ENCODE measurements at places on chromosomes 2 and 18.

- H3K27ac ChIP-seq = no peak overlapping the region
- H3K36me3 ChIP-seq = no peaks in the 10 kb centered on the region
- H3K4me1 ChIP-seq = no peaks in the 10 kb centered on the region
- H3K27me3 ChIP-seq = no peaks in the 10 kb centered on the region
- no peak for DNase-seq
Measured at GRCh38 chr2:239470151-239470900, 69.5 kb upstream of the HDAC4 start.

GRCh38 chr2:102050854-102051391 lies 59.2 kb downstream of the IL1R2 start:
- H3K27ac ChIP-seq = no peak overlapping the region
- no peak overlapping the region for H3K4me3 ChIP-seq
- DNase-seq = no peak
- H3K36me3 ChIP-seq = no peaks in the 10 kb centered on the region
- H3K4me1 ChIP-seq = no peaks in the 10 kb centered on the region

- H3K4me3 ChIP-seq = no peak overlapping the region
- H3K27me3 ChIP-seq = no peaks in the 10 kb centered on the region
- H3K36me3 ChIP-seq = no peaks in the 10 kb centered on the region
- H3K27ac ChIP-seq = no peak overlapping the region
Measured at GRCh38 chr2:70340761-70341476, 39.1 kb upstream of the FAM136A start.

GRCh38 chr2:132518302-132518701 lies 101.7 kb downstream of the GPR39 start:
- H3K4me1 ChIP-seq = no peaks in the 10 kb centered on the region
- no peaks in the 10 kb centered on the region for H3K27me3 ChIP-seq
- no peak for DNase-seq
- no peaks in the 10 kb centered on the region for H3K36me3 ChIP-seq

GRCh38 chr2:61677306-61677705 lies 139.2 kb upstream of the XPO1 start:
- H3K4me3 ChIP-seq = no peak overlapping the region
- H3K36me3 ChIP-seq = no peaks in the 10 kb centered on the region
- H3K27ac ChIP-seq = no peak overlapping the region
- H3K27me3 ChIP-seq = no peaks in the 10 kb centered on the region
- DNase-seq = no peak

GRCh38 chr2:51441786-51442185 lies 409.9 kb upstream of the NRXN1 start:
- no peaks in the 10 kb centered on the region for H3K4me1 ChIP-seq
- no peaks in the 10 kb centered on the region for H3K36me3 ChIP-seq
- no peaks in the 10 kb centered on the region for H3K27me3 ChIP-seq
- DNase-seq = no peak

- H3K36me3 ChIP-seq = peaks cover 8% of the 10 kb centered on the region
- H3K4me1 ChIP-seq = no peaks in the 10 kb centered on the region
- no peaks in the 10 kb centered on the region for H3K27me3 ChIP-seq
- H3K4me3 ChIP-seq = no peak overlapping the region
- no peak for DNase-seq
Measured at GRCh38 chr18:74255131-74255616, 36.6 kb downstream of the CYB5A start.

GRCh38 chr2:63840081-63840784 lies 1.5 kb upstream of the UGP2 start:
- no peak for DNase-seq
- H3K27ac ChIP-seq = peak overlapping the region; percentile 82
- no peaks in the 10 kb centered on the region for H3K36me3 ChIP-seq
- H3K27me3 ChIP-seq = no peaks in the 10 kb centered on the region
- peak overlapping the region; percentile 86 for H3K4me3 ChIP-seq
- peaks cover 20% of the 10 kb centered on the region for H3K4me1 ChIP-seq

- H3K36me3 ChIP-seq = peaks cover 4% of the 10 kb centered on the region
- no peaks in the 10 kb centered on the region for H3K27me3 ChIP-seq
- no peak overlapping the region for H3K27ac ChIP-seq
- H3K4me1 ChIP-seq = peaks cover 10% of the 10 kb centered on the region
- H3K4me3 ChIP-seq = no peak overlapping the region
- DNase-seq = peak; percentile 85
Measured at GRCh38 chr2:143034292-143035074, 94.7 kb upstream of the ARHGAP15 start.
